ENCODE measurements at places on chromosomes 7 and 10.

DNA sequence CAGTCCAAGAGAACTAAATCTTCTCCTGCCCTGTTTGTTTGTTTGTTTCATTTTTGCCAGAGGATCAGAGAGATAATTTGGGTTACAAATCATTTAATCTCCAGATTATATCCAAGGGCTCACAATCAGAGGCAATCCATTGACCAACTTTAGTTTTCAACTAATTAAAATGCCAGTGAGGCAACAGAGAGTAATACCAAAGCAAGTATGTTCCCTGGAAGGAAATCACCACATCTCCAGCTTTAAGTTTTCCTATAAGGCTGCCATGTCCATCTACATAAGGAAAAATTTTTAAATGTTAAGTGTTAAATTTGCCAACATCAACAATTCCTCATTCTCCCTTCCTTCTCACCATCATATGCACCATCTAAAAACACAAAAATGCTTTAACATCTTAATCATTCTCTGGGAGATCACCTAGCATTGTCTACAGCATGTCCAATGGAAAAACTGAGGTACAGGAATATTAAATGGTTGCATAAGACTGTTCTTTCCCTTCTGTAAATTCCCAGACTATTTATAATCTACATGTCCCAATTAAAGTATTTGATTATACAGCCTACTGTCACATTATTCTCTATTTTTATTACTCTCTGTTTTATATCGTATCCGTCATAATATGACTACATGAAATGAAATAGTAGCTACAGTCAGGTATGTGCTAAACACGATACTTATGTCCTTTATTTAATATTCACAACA lies 14.1 kb downstream of the USP54 start:
- DNase-seq: no peak

GRCh38 chr7:98703916-98704315 lies 86.8 kb downstream of the NPTX2 start:
- DNase-seq: no peak

GRCh38 chr10:23452033-23452655 lies 13.3 kb downstream of the OTUD1 start:
- no peak for DNase-seq

GRCh38 chr7:66348959-66349358 lies 143.8 kb downstream of the TPST1 start:
- no peak for DNase-seq

DNA sequence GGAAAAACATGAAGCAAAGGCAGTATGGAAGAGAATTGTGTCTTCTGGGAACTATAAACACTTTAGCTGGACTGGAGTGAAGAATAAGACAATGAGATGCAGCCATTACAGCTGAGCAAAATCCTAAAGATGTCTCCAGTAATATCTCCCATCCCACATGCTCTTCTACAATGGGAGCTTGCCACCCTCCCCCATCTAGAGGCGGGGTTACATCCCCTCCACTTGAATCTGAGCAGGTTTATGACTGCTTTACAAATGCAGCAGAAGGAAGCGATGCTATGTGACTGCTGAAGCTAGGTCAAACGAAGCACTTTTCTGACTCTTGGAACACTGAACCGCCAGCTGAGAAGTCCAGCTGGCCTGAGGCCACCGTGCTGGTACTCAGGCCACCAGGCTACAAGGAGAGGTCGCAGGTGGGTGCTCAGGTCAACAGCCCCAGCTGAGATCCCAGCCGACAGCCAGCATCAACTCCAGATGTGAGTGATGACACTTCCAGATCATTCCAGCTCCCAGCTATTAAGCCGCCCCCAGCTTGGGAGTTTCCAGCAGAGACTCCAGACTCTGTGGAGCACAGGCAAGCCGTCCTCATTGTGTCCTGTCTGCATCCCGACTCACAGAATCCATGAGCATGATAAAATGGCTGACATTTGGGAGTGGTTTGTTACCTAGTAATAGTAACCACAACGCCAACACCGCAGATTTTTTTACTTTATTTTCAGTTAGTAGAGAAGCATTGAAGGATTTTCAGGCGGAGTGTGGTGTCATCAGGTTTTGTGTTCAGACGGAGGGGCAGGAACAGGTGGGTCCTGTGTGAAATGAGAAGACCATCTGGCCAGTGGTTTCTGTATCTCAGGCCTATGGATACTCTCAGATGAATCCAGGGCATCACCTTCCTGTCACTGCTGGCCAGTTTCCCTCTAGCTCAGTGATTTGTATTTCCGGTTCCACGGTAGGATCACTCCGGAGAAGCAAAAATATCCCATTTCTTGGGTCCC lies 89.3 kb downstream of the NPY start:
- DNase-seq: no peak

GRCh38 chr10:25117757-25118156 lies 57.0 kb upstream of the GPR158 start:
- DNase-seq: no peak

Measured in stimulated activated CD4-positive, alpha-beta T cell treated with anti-CD3 and anti-CD28 coated beads, Interleukin-12 subunit alpha, Interleukin-12 subunit beta, amount 100 ng/mL, for 24 hours (primary cell).